ENCODE measurements at places on chromosomes 3 and 15.
A peak's percentile ranks its signal among the peaks of the same experiment; 100 is the strongest.

GRCh38 chr3:168212664-168213285 is 117.1 kb upstream of the GOLIM4 start:
- DNase-seq: peak; percentile 17

DNA sequence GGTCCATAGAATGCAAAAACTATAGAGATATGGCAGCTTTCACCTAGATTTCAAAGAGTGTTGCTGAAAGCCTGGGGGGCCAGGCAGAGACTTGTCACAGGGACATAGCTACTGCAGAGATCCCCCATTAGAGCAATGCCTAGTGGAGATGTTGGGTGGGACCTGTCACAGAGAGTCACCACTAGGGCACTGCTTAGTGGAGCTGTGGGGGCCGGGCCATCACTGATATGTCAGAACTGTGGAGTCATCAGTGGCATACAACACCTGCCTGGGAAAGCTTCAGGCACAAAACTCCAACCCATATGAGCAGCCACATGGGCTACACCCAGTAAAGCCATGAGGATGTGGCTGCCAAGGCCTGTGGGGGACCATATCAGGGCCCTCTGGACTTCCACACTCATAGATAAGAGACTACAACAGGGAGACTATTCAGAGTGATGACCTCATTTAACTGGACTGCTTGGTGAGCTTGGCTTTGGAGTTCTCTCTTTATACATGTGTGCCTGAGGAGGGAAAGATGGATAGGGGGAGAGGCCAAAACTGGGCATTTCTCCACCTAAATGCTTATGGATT is 176.3 kb downstream of the ZNF621 start:
- no peak for DNase-seq

GRCh38 chr3:183338520-183338919 is 85.5 kb downstream of the B3GNT5 start:
- DNase-seq: no peak

DNA sequence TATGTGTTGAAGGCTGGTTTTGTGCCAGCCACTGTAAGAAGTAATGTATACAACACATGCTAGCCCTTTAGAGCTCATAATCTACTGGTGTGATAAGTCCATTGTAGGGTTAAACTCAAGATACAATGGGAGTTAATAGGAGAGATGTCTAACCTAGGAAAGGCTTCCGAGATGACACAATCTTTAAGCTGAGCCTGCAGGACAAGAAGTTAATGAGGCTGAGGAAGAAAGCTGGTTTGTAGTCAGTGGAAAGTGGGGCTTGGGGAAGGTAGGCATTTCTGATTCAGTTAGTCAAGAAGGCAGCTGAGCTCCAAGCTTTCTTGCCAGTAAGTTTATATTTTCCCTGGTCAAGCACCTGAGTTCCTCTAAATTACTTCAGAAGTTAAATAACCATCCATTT is 83.0 kb upstream of the TGFBR2 start:
- no peak for DNase-seq

DNA sequence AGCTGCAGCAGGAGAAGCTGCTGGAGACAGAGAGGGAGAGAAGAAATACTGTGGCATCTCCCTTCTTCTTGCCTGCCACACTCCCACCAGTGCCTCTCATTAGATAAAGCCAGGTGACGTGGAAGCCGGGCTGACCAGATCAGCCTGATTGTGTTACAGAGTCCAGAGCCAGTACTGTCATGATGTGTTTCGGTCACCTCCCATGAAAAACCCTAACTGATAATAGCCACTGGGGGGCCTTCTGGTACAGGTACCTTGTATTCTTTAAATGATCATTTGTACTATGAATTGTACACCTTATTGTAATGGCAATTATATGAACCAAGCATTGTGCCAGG is 125.8 kb upstream of the TMEM108 start:
- no peak for DNase-seq

GRCh38 chr15:92130244-92130643 is 263.4 kb upstream of the ST8SIA2 start:
- DNase-seq: no peak

DNA sequence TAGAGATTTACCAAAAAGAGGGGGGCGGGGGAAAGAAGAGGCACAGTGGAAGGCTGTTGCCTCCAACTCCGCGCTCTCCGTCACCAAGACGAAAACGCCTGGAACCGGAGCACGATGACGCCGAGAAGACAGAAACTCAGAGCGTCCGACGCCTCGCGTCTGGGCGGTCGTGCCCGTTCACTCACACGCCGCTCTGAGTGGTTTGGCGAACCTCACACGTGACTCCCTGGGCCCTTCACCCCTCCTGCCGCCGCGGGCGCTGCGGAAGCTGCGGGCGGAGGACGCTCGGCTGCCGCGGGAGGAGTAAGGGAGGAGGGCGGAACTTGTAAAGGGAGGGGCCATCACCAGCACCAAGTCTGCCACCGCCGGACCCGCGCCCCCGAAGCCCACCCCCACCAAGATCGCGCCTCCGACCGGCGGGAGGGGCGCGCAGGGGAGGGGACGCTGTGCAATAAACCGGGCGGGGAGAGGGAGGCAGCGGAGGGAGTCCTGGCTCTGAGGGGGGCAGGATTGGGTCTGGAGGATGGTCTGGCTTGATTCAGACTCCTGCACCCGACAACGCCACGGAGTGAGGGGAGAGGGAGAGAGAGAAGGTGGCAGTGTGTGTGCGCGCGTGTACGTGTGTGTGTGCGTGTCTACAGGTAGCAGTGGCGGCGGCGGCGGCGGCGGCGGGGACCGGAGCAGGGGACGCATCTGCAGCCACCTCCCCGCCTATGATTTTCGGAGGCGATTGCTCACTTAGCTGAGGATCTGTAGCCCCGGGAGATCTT is 1.9 kb upstream of the NLGN1 start:
- DNase-seq: peak; percentile 92

Measured in globus pallidus (tissue), 1 donor.